CD4-positive, CD25-positive, alpha-beta regulatory T cell (primary cell): ENCODE measurements at places on chromosomes 2 and 18. TPM values are rescaled to one million over a fixed set of nuclear protein-coding genes. Genes with fewer than 3 reads are reported as not detected.

The SLC4A5 gene
- polyA plus RNA-seq = 0.39 TPM

The TRIB2 gene
- 101 TPM for polyA plus RNA-seq

The CXCR4 gene
- 581 TPM for polyA plus RNA-seq

The SSB gene
- 107 TPM for polyA plus RNA-seq

The RAB27B gene
- polyA plus RNA-seq = not detected

GRCh38 chr2:240235811-240236210 lies 95.4 kb upstream of the OTOS start:
- no peak for DNase-seq

The AQP12A gene
- polyA plus RNA-seq = not detected

The TANK gene
- 87.8 TPM for polyA plus RNA-seq

DNA sequence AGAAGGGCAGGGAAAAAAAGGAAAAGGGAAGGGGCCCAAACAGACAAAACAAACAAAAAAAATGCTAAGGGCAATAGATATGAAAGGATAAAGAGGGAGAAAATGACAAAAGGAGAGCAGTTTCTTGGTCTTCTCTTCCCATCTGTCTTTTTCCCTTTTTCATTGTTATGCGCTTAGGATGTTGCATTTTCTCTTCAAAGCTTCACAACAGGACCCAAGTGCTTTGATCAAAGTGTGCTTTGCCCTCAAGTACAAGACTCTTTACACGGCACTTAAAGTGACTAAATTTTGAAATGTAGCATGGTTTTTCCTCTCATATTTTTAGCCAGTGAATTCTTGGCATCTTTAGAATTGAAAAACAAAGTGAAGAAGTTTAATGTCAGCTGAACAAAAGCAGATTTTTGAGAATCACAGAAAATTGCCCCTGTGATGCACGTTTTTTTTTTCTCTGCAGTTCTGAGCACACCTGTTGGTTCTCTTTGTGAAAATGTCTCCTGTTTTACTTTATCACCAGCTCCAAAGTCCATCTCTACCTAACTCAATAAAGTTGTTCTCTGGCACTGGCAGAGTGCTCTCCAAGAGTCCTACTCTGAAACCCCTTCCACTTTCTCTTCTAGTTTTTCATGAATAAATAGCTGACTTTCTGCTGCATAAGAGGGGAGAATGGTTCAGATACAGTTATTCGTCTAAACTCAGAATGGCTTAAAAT lies 126.6 kb downstream of the KCNH7 start:
- DNase-seq = no peak

GRCh38 chr2:169301596-169302335 lies 60.6 kb downstream of the LRP2 start:
- DNase-seq = no peak

GRCh38 chr2:88765154-88765888 lies 73.8 kb downstream of the RPIA start:
- no peak for DNase-seq
